ENCODE measurements at places on chromosomes 5 and 9.

DNA sequence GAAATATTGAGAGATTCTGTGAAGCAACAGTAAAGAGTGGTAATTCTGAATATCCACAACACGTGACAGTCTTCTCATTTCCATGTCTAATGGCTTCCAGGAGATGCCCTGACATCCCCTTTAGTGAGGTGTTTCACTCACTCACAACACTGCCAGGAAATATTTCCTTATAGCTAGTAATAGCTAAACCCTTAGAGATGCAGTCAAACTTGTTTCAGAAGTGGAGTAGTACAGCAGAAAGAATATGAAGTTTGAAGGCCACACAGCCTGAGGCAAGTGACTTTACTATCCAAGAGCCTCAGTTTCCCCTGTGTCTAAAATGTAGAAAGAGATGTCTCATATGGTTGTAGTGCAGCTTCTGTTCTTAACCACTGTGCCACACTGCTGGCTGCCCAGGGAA lies 139.2 kb downstream of the CDK5RAP2 start:
- DNase-seq = no peak

- no peak for DNase-seq
Measured at GRCh38 chr5:1488882-1489680, 34.7 kb downstream of the LPCAT1 start.

DNA sequence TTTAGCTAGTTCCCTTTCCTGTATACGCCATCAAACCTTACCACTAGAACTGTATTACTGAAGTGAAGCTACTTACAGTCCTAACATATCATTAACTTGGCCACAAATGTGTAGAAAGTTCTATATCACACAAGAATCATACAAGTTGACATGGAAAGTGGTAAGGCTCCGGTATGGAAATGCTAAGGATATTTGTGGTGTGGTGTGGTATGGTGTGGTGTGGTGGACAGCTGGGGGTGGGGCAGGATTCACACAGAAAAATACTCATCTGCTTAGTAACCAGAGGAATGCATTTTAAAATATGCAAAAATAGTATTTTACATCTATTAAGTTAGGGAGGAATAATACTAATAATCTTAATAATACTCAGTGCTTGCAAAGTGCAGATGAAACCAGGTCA lies 69.4 kb downstream of the TRPC7 start:
- no peak for DNase-seq

GRCh38 chr5:107817951-107818350 lies 147.2 kb upstream of the EFNA5 start:
- DNase-seq = no peak

- no peak for DNase-seq
Measured at GRCh38 chr9:100058699-100059579, 39.9 kb downstream of the ERP44 start.

DNA sequence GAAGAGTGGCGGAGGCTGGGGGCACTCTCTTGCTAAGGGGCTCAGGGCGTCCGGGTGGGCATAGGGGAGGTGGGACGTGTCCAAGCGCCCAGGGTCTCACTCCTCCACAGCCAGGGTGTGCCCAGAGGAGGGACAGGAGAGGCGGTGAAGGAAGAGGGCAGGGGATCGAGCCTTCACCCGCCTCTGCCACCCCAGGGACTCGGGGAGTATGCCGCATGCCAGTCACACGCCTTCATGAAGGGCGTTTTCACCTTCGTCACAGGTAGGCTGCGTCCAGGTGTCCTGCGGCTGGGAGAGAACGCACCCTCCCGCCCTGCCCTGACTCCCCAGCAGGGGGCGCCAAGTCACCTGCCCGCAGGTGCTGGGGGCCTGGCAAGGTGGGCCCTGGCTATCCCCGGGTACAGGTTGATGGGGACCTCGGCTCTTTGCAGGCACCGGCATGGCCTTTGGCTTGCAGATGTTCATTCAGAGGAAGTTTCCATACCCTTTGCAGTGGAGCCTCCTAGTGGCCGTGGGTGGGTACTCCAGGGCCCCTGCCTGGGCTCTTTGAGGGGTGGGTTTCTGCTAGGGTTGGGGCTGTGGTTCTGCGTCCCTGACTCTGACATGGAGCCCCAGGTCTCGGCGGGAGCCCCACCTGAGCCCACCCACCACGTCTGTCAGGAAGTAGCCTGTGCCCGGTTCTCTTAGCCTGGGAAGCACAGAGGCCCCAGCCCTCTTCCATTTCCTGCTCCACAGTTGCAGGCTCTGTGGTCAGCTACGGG lies 552 bp downstream of the TMEM141 start:
- DNase-seq = peak; percentile 47

GRCh38 chr5:34832568-34832967 lies 6.4 kb upstream of the TTC23L start:
- DNase-seq = no peak

- no peak for DNase-seq
Measured at GRCh38 chr5:142800776-142801494, 30.8 kb downstream of the ARHGAP26 start.

Data from KG1 (cell line).